ENCODE measurements at places on chromosomes 7 and 10.

DNA sequence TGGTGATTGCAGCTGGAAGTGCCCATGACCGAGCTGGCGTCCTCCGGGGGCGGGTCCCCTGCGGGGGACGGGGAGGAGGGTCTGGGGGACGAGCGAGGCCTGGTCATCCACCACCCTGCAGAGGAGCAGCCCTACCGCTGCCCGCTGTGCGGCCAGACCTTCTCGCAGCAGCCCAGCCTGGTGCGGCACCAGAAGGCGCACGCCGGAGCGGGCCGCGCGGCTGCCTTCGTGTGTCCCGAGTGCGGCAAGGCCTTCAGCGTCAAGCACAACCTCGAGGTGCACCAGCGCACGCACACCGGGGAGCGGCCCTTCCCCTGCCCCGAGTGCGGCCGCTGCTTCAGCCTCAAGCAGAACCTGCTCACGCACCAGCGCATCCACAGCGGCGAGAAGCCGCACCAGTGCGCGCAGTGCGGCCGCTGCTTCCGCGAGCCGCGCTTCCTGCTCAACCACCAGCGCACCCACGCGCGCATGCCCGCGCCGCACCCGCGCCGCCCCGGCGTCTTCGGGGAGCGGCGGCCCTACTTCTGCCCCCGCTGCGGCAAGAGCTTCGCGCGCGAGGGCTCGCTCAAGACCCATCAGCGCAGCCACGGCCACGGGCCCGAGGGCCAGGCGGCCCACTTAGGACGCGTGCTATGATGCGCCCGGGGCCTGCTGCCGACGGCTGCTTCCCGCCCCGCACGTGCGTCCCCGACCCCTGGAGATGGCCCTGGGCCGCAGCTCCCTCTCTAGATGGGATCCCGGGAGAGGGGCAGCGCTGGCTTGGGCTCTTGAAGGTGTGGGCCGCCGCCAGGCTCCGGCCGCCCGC is 28.7 kb downstream of the ZNF775 start:
- DNase-seq: no peak

DNA sequence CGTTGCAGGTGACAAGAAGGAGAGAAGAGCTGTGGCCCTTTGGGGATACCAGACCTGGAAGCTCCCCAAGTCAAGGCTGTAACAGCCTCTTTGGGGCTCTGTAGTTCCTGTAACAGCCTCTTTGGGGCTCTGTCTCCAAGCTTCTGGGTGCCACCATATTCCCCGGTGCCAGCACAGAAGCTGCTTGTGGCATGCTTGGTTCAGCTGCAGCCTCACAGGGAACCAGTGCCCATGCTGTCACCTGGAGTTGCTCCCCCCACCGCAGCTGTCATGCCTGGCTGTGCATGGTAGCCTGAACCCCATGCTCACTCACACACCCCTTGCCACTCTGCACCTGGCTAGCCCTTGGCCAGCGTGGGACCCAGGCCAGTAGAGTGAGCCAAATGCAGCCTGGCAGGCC is 109.1 kb downstream of the ELAPOR2 start:
- no peak for DNase-seq

DNA sequence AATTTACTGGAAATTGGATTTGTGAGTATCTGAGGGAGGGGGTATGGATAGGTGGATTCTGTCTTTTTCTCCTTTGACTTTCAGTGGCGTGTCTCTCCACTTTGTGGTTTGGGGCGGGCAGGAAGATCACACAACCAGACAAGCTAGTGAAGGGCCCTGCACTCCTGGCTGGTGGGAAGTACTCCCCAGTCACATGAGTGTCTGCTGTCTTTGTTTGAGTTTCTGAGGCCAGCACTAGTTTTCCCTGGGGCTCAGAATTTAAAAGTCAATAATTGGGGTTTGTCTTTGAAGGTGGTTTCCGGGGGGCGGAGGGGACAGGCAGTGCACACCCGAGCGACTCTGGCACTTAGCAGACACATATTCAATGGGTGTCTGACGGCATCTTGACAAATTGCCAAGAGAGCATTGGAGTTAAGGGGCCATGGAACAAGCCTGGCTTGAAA is 120.1 kb downstream of the WDFY4 start:
- DNase-seq: no peak

DNA sequence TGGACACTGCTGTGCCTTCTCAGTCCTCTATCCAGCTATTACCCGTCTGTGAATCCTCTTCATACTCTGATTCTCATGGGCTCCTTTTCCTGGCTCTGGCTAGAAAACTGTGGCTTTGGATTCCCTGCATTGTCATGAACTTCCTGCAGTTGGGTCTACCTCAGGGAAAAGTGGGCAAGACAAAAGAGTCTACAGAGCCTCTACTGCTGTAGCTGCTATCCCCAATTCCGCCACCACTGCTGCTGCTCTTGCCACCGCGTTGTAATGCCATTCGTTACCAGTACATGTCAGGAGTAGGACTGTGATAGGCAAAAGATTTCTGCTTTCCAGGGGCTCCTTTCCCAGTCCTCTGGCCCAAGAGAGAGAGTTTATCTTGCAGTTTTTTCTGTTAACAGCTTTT is 23.9 kb upstream of the PPP1R17 start:
- no peak for DNase-seq

DNA sequence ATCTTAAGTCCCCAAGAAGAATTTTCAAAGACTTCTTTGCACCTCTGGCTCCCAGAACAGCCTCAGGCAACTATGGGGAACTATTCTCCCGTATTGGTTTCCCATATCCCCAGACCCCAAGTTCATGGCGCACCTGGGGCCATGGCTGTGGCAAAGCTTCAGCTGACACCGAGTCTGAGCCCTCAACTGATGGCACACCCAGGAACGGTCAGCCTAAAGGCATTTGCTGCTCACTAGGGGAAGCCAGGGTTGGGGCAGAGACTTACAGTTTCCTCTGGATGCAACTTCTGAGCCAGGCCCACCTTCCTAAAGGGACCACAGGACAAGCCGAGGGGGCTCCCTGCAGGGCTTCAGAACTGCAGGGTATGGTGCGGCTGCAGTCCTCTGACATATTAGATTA is 13.7 kb upstream of the CPA1 start:
- no peak for DNase-seq

DNA sequence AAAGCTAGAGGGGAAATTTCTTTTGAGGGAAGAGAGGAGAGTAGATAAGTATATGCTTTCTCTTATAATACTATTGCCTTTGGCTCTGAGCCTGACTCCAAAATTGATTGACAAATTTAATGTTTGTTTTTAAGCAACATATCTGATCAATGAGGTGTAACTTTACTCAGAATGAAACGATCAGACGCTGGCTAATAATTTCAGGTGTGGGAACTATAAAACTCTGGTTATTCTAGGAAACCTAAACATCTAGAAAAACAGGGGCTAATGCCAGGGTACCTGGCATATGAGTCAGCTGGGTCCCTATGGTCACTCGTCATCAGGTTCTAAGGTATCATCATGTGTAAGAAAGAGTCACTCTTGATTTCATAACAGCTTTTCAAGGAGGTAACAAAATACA is 139.7 kb downstream of the ATE1 start:
- DNase-seq: no peak

DNA sequence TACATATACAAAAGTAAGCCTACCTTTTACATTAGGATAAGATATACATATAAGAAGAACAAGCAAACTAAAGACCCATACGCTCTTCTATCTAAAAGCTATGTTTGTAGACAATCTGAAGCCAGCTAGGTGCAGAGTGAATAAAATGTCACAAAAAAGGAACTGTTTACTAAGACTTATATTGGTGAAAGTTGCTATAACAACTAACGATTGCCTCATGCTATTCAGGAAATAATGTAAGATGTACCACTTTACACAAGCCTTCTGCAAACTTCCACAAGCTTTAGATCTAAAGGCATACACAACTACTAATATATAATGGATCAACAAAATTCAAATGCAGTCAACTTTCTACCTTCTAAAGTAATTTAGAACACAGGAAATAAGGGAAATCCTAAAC is 175.1 kb downstream of the SRPK2 start:
- DNase-seq: no peak

DNA sequence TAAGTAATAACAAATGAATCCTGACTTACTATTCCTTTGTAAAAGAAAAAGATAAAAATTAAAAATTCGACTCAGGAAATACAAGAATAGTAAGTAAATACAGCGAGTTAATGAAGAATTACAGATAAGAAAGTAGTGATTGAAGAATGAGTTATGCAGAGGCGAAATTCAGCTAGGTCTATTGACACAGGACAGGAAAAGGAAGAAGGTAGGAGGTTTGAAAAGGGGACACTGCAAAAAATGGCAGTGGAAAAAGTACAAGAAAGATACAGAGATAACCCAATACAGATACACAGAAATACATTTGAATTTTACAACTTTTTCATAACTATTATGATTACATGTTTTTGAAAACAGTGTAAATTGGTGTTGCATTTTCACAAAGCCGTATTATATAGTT is 28.0 kb downstream of the JAZF1 start:
- DNase-seq: no peak

DNA sequence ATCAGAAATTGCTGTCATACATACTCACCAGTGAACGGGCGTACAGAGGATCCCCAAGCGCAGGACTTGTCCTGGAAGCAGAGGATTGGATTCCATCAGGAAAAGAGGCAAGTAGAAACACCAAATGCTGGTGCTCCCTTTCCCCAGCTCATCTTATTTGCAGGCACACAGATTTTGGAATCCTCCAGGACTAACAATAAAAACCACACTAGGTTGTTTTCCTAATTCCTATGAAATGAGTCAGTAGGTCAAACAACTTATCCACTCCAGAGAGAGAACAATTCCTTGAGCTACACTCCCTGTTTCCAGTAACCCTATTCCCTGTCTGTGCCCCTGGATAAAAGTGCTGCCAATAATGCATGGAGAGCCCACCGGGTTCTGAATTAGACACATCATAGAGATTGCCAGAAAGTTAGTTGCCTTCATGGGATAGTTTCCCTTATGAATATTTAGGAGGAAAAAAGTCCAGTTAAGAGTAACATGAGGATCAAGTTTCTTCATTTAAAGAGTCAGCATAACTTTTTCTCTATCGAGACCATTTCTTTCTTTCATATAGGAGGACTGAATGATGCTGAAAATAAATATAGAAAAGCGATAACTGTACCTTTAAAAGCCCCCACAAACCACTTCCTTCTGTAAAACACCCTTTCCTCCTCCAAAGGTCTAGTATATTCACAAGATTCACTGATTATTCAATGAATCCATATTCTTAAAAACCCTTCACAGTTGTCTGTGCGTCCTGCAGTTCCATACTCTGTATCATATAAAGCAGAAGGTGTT is 178.3 kb upstream of the KLF14 start:
- DNase-seq: no peak

- no peak for DNase-seq
These were observed 101.9 kb downstream of the TNS3 start for GRCh38 chr7:47479821-47480575.

- DNase-seq: no peak
These were observed 373.9 kb downstream of the SFMBT2 start for GRCh38 chr10:7036951-7037350.

GRCh38 chr7:20402747-20403230 is 72.1 kb downstream of the ITGB8 start:
- no peak for DNase-seq

GRCh38 chr10:125991392-125991791 is 95.0 kb downstream of the FANK1 start:
- no peak for DNase-seq

GRCh38 chr7:714251-714671 is 12.2 kb upstream of the DNAAF5 start:
- DNase-seq: no peak

Measured in stimulated activated CD4-positive, alpha-beta T cell treated with anti-CD3 and anti-CD28 coated beads, Interleukin-1b, Interleukin-23, amount 100 ng/mL, for 4 hours (primary cell).